Stimulated activated CD8-positive, alpha-beta memory T cell treated with anti-CD3 and anti-CD28 coated beads, Interleukin-15, amount 100 ng/mL, for 1 hour (primary cell): ENCODE measurements at places on chromosomes 5 and 9.

- no peak for DNase-seq
Measured at GRCh38 chr9:87671925-87672324, 54.0 kb upstream of the CTSL start.

DNA sequence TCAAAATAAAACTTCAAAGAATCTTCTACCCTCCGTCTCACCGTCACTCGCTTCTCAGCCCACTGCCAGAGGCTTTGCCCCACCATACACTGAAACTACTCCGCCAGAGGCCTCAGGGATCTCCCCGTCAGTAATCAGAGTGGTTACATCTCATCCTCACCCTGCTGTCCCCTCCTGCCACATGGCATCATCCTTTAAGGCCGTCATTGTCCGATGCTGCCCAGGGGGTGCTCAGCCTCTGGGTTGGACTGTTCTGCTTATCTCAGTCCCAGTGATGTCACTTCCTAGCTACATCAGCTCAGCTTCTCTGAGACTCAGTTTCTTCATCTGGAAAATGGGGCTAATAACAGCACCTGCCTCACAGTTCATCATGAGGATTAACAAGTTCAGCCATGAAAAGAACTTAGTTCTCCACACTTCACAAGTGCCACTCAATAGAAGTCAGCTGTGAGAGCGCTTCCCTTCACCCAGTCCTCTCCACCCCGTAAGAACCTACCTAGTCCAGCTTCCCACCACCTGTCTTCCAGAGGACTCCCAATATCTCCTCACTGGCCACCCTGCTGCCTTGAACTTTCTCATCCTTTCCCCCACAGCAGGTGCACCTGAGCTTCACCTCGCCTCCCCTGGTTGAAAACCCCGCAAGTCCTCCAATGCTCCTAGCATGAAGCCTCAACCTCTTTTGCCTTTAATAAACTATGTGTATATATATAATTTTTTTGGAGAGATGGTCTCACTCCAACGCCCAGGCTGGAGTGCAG is 2.8 kb upstream of the IL3 start:
- no peak for DNase-seq

DNA sequence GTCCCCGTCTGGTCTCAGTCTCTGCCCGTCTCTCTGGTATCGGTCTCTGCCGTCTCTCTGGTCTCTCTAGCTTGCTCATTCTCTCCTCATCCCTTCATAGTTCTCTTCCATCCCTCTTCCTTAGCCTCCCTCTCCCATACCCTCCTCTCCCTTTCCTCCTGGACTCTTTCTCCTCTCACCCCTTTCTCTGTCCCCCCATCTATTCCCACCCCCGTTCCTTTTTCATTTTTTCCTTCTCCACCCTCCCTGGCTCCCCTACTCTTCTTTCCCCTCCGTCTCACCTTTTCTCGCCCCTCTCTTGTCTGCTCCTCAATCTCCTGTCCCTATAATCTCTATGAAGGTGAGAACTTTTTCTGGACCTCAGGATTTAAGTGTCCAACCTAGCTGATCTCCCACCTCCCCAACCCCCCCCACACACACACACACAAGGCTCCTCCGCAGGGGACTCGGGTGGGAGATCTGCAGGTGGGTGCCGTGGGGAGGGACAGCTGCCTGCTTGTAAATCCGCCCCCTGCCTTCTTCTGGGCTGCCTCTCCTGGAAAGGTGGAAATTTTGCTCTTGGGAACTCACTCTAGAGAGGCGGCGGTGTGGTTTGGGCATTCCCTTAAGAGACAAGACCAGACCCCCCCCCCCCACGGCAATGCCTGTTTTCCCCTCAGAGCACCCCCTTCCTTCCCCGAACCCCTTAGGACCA is 953 bp downstream of the UBE2QL1 start:
- no peak for DNase-seq

DNA sequence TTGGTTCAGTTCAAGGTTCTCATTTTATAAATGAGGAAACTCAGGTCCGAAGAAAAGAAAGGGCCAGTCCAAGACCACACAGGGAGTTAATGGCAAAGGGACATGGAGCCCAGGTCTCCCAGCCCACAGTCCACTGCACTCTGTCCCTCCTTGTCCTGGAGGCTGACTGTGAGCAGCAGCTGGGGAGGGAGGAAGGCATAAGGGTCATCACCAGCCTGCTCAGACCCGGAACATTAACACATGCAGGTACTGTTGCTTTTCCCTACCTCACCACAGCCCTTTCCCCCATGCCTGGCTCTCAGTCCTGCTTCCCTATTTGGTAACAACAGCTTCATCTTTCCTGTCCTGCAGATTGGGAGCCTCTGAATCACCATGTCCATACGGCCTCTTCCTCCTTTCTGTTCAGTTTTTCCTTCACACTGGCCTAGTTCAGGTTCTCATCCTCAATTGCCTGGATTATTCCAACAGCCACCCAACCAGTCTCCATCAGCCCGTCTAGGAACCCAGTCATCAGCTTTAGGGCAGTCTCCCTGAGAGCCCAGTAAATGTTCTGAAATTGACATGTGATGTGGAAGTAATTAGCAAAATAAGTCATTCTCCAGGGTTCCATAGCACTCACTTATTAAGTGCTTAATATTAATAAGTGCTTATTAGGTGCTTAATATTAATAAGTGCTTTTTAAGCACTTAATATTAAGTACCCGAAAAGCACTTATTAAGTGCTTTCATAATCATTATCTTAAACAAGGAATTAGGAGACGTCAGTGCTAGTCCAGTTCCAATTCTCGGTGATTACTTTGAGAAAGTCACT is 4.3 kb downstream of the GPX3 start:
- DNase-seq = no peak

DNA sequence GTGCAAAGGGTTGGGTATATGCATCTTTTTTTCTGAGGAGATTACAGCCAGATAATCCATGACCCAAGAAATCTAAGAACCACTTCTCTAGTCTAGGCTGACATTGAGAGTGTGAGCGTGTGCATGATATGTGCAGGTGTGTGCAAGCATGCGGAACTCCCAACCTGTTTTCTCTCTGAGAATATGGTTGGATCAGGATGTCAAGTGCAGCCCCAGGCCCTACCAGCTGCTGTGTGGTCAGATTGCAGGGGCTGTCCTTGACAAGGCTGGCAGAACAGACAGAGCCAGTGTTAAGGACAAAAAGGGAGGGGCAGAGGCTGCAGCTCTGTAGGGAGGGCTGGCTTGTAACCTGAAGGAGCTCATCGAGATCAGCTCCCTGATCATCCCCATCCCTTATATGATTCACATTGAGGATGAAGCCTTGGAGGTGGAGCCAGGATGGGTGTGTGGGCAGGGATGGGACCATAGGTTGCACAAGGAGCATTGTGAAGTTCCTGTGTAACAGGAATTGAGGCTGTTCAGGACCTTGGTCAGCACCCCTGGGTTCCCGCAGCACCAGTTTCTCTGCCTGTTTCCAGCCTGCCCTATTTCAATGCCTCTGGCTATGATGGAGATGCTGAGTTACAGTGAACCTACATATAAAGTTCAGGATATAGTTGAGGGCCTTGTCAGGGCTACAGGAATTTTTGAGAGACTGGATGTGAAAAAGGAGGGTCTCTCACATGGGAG is 52.6 kb upstream of the ARAP3 start:
- DNase-seq = no peak

DNA sequence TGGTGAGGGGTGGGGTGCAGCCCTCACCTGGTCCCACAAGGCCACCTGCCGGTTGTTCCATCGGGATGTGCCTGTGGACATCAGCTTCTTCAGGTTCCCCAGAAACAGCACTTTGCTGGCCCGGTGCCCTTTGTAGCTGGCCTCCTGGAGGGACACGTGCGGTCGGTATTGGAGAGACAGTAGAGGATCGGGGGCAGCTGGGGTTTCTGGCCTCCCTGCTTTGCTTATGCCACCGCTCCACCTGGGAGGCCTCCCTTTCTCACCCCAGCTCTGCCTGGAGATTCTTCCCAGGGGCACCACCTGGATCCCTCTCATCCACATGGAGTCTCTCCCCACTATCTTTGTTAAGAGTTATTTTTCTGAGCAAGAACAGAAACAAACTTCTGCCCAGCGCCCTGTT is 13.1 kb upstream of the TRIM14 start:
- no peak for DNase-seq

- no peak for DNase-seq
Measured at GRCh38 chr5:96976-97660, 5.2 kb downstream of the PLEKHG4B start.

- DNase-seq = no peak
Measured at GRCh38 chr9:109549386-109549785, 51.3 kb upstream of the PTPN3 start.

DNA sequence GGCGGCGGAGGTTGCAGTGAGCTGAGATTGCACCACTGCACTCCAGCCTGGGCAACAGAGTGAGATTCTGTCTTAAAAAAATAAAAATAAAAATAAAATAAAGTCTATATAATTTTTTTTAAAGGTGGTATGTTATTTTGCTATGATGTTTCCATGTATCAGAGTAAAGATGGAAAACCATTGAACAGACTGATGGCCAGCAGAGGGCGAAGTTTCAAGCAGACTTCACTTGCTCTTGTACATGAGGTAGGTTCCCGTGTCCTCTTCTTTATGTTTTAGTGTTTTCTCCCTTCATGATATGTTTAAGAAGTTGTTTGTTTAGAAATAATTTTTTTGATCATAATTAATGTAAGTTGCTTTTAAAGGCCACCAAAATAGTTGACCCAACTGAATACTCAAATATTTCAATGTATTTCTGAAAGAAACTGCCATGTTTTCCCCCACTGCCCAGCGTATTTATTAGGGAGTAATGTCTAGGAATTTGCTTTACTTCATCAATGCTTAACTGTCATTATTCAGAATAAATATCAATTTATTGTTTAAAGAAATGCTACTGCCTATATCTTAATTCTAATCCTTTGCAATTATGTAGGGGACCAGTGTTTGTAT is 146.4 kb downstream of the HACD4 start:
- peak; percentile 37 for DNase-seq

GRCh38 chr5:123344816-123345426 is 78.3 kb downstream of the CEP120 start:
- DNase-seq = no peak

GRCh38 chr5:17269201-17269600 is 51.8 kb downstream of the BASP1 start:
- no peak for DNase-seq

GRCh38 chr5:1844708-1845436 is 37.9 kb downstream of the IRX4 start:
- DNase-seq = no peak

DNA sequence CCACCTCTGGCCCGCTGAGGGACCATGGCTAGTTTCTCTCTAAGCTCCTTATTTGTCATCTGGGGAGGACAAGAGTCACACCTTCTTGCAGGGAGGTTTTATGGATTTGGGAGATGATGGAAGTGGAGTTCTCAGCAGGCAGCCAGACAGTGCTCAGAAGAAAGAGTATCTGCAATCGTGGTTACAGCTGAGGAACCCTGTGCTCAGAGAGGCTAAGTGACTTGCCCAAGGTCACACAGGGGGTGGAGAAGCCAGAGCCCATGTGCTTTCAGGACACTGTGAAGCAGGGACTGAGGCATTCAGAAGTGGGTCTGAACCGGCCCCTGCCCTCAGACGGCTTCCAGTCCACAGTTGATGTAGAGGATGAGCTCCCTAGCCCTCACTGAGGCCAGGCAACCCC is 10.8 kb downstream of the PRRX2 start:
- DNase-seq = no peak
